ENCODE measurements at places on chromosomes 12 and 14.

GRCh38 chr12:106096376-106096775 is 42.4 kb downstream of the NUAK1 start:
- DNase-seq = no peak

- no peak for DNase-seq
These were observed 72.2 kb downstream of the SETD3 start for GRCh38 chr14:99408286-99408970.

- DNase-seq = peak; percentile 48
These were observed 107.7 kb upstream of the CAND1 start for GRCh38 chr12:67161322-67161918.

GRCh38 chr14:83842547-83842946 is 1687.4 kb upstream of the FLRT2 start:
- DNase-seq = no peak

GRCh38 chr12:48350249-48351021 is at the start of gene ZNF641:
Gene ZNF641, minus strand, starts transcription at chr12:48350919. Its CDS starts 2,829 bp downstream, at chr12:48348090.
- peak; percentile 63 for DNase-seq

- no peak for DNase-seq
These were observed 40.7 kb downstream of the ZFYVE1 start for GRCh38 chr14:72986214-72986613.

DNA sequence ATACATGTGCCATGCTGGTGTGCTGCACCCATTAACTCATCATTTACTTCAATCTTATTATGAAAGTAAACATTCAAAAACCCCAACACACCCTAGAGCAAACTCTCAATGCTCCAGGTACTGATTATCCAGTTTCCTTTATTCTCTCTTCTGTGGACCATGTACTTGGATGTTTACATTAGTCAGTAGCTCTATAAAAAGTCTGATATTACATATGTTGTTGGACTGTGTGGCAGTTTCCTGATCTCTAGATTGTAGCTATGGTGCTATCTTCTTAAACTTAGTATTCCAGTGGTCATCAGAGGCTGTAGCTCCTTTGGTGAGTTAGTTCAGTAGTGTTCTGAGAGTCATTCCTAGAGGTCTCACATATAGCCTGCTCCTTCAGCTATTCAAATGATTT is 25.1 kb upstream of the ITGA5 start:
- no peak for DNase-seq

DNA sequence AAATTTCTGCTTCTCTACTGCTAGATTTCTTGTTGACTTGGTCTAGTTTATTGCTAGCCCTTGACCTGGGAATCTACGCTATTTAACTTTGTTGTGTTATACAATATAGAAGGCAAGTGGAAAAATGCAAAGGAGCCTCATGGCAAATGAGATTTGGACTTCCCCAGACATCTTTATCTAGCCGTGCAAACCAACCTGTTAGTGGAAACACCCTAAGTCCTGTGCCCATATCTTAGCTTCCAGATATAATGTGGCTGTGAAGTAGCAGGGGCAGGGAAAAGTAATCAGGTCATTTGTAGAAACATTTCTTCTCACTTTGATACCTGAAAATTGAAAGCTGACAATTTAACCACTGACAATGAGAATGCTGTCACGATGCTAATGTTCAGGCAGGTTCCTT is 90.7 kb upstream of the ATP2B1 start:
- DNase-seq = no peak

DNA sequence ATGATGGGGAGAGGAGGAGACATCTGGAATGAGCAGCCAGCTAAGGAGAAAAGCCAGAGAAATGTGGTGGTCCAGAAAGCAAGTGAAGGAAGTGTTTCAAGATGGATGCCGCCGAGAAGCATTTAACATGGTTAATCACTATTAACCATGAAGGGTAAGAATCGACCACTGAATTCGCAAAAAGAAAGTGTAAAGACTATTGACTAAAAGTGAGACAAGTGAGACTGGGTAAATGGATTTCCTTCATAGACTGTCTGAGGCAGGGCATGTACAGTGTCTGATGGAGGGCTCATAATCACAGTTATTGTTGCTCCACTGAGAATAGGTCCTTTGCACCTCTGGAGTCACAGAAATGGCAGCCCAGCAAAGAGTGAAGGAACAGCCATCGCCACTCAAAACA is 25.3 kb upstream of the CLMN start:
- DNase-seq = no peak

- DNase-seq = peak; percentile 5
These were observed 16.5 kb downstream of the CLEC1A start for GRCh38 chr12:10082117-10082874.

DNA sequence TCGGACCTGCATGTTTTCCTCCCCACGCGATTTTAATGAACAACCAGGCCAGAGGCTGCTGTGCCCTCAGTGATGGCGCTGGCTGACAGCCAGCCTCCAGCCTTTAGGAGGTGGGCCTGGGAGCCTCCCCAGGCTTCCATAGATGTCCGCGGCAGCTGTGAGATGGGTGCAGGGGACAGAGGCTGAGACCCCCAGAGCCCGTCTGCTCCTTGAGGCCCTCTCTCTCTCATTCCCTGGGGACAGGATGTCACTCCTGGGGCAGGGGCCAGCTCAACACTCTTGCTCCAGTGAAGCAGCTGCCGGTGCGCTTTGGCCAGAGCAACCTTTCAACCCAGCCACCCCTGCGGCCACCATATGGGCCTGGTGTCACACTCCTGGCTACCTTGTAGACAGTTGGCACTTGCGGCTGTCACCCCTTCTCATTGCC is 24.8 kb downstream of the MVK start:
- no peak for DNase-seq

DNA sequence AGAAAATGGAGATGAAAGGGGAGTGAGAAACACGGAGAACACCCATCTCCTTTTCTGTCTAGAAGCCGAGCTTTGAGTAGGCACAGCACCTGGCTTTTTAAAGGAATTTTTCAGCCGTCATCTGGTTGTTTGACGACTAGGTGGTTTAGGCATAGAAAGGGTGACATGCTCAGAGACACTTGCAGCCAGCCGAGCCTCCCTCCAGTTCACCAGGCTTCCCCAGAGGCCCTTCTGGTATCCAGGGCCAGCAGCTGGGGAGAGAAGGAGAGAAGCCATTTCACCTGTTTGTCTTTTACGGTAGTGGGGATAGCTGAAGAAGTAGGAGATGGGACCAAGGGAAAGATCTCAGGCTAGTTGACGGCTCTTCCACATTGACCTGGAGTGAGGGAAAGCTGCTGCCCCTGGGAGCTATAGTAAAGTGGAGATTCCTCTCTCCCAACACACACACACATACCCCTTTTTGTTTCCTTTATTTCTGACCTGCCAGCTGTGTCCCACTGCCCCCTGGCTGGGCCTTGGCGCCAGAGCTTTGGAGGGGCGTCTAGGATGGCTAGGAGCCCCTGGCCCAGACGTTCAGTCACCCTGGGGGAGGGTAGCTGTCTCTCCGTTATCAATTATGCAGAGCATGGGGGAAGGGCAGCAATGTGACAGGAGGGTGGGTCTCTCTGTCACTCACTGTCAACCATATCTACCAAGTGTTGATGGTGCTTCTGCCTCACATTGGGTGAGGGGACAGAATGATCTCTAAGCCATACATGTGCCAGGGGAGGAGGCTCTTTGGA is 5.5 kb downstream of the MAP3K12 start:
- no peak for DNase-seq

DNA sequence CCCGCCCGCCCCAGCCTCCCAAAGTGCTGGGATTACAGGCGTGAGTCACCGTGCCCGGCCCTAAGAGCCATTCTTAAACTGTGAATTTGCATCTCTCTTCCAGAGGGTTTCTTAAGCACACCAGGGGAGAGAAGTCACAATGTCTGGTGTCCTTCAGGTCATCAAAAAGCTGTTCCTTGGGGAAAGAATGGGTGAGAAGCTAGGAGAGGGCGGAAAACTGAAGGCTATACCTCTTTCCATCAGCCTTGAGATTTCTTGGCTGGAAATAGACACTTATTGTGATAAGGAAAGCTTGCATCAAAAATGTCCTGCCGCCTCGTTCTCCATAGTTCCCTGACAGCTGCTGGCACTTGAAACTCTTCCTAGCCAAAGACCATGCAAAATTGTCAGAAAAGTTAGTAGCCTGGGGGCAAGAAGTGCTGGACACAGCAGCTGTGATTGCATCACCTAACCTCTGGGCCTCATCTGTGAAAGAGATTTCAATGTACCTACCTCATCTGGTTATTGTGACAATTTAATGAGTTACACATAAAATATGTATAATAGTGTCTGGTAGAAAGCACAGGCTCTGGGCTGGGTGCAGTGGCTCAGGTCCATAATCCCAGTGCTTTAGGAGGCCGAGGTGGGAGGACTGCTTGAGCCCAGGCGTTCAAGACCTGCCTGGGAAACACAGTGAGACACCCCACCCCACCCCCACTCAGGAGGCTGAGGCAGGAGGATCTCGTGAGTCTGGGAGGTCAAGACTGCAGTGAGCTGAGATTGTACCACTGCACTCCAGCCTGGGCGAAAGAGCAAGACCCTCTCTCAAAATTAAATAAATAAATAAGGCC is 9.7 kb upstream of the UBC start:
- peak; percentile 96 for DNase-seq

DNA sequence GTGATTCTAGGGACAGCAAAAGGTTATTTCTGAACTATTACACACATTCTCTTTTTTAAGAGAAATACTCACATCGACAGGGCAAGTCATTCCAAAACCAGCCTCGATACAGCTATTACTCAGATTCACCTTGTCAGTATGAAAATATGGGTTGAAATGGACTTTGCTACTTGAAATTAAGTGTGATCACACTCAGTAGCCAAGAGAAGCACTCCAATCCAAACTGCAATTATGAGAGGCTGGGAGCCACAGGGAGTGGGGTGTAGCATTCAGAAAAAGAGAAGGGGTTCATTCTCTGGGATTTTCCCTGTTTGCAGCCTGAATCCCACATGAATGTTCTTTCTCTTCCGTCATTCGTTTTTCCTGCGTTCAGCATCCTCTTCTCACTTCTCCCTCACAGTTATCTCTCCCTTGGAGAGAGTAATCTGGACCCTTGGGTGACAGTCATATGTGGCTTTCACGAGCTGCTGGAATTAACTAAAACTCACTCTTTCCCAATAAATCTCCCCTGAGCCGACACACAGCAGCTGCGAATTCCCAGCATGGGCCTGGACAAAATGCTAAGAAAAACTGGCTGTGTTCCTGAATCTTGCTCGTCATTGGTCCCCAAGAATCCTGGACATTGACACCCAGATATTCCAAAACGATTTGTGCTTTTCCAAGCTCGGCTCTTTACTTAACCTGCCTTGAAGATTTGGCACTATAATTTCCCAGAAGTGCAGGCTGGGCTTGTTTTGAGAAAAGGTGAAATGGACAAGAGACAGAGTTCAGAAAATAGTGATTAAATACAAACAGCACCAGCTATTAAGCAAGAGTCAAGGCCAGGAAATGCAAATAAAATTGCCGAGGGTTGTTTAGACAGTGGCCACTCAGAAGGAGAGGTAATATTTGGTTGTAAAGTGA is 199.5 kb upstream of the PLEKHG7 start:
- no peak for DNase-seq

DNA sequence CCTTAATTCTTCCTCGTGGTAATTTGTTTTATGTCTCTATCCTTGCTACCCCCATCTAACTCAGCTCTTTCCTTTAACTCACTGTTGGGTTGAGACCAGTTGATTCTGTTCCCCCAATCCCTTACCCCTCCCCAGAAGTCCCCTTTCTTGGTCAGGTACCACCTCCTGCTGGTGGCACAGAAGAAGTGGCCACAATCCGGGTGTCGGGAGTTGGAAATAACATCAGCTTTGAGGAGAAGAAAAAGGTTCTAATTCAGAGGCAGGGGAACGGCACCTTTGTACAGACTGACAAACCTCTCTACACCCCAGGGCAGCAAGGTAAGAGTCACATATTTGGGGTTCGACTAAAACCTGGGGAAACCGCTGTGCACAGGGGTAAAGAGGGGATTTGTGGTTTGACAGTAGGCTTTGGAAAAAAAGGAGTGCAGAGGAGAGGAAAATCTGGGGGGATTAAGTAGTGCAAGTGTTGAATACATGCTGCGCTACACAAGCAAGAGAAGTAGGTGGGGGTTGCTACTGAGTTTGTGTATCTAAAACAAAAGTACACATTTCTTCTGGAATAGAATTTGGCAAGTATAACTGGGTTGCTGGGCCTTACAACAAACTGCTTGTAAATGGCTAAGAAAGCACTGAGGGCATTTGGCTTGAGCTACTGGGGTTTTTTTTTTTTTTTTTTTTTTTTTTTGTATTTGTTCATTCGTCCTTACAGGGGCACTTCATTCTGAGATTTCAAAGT is 1.3 kb downstream of the A2ML1 start:
- DNase-seq = peak; percentile 29

GRCh38 chr12:89208661-89209096 is 143.6 kb downstream of the DUSP6 start:
- no peak for DNase-seq

GRCh38 chr14:42877716-42878115 is 1271.0 kb downstream of the LRFN5 start:
- no peak for DNase-seq

DNA sequence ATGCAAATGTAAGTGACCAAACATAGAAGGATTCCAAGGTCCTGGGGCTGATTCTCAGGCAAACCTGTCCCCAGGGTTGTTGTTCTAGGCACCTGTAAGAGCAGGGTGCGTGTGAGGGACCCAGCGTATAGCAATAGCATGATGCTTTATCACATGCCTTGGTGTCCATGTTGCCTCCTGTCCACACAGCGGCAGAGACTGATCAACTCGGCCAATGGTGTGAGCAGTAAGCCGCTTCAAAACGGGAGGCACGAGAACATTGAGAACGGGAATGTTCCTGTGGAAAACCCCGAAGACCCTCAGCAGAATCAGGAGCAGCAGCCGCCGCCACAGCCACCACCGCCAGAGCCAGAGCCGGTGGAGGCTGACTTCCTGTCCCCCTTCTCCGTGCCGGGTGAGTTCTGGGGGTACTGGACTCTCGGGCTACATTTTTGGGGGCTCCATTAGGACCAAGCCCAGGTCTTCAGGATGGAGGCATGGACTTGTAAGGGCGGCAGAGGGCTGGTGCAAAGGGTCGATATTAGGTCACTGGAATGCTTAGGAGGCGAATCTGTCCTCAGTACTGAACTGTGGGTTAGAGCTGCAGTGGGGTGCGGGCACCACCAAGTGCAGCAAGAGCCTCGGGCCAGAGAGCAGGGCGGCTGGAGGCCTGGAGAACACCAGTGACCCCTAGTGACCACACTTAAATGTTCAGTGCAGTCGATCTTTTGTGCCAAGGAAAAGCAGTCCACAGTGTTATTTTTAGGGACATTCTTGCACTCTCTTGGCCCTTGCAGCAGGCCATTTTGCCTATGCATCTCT is 57.2 kb upstream of the RIN3 start:
- peak; percentile 86 for DNase-seq

GRCh38 chr14:87996291-87996592 is 3.3 kb upstream of the GALC start:
- DNase-seq = no peak

GRCh38 chr14:89826596-89826995 is 127.9 kb downstream of the EFCAB11 start:
- peak; percentile 77 for DNase-seq

- DNase-seq = no peak
These were observed 124.5 kb downstream of the KSR2 start for GRCh38 chr12:117844114-117844830.

GRCh38 chr12:116515684-116516083 is 43.5 kb upstream of the MAP1LC3B2 start:
- no peak for DNase-seq

GRCh38 chr12:15234011-15234410 is 12.8 kb upstream of the RERG start:
- DNase-seq = no peak

- no peak for DNase-seq
These were observed 28.8 kb upstream of the CLMN start for GRCh38 chr14:95348395-95349080.
